Dorsolateral prefrontal cortex (tissue), 122 donors: ENCODE measurements at places on chromosomes 11 and 22. TPM values are rescaled to one million over a fixed set of nuclear protein-coding genes. Genes with fewer than 3 reads are reported as not detected.

- DNase-seq = peak; percentile 85
These were observed 125.2 kb downstream of the ST3GAL4 start for GRCh38 chr11:126480410-126481302.

The WBP2NL gene
- 7.2 TPM for total RNA-seq

DNA sequence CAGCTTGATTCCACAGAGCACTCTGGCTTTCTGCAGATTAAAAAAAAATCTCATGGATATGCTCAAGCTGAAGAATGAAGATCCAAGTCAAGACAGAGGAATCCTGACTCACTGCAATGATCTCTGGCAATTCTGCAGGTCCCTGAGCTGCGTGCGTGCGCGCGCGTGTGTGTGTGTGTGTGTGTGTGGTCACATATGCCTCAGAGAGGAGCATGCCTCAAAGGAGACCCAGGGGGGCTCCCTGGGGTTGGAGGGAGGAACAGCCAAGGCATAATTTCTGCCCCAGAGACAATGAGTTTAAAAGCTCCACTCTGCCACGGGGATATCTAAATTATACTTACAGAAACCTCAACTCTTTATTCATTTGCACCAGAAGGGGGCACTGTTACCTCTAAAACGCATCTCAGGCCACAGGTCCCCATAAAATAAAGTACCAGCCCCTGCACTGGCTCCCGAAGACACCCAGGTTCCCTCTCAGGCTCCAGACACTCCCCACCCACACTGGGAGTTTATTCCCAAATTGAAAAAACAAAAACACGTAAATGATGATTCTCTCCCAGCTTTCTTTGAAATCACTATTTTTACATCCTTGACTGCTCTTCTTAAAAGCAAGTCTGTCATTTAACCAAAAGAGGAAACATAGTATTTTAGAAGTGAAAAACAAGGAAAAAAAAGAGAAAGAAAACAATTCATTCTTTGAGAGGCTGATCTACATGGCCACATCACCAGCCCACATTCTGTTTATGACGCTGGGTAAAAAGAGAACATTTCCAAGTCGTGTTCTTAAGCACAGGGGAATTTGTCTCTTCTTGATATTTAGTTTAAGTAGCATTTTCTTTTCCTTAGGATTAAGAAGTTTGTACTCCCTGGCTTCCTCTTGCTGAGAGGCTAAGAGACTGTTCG is 401.0 kb downstream of the LARGE1 start:
- no peak for DNase-seq

- DNase-seq = no peak
These were observed 2.1 kb downstream of the UBE2L3 start for GRCh38 chr22:21569459-21570170.

The PRG3 gene
- total RNA-seq = not detected

DNA sequence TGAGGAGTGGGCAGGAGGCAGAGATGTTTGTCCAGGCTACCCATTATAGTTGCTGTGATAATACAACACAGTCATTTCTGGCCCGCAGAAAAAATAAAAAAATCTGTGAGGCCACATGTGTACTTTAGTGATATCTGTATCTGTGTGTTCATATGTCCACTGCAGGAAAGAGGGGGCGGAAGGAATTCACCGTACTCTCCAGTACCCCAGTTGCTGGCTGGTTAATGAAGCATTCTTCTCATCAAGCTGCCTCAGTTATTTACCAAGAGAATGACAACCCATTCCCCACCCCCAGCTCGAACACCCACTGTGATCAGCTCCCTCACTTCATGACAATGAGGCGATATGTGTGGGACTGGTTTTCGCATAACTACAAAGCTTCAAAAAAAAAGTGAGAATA is 309.3 kb downstream of the SOX6 start:
- DNase-seq = no peak

The HORMAD2 gene
- total RNA-seq = not detected

The IL18 gene
- total RNA-seq = 3.3 TPM

DNA sequence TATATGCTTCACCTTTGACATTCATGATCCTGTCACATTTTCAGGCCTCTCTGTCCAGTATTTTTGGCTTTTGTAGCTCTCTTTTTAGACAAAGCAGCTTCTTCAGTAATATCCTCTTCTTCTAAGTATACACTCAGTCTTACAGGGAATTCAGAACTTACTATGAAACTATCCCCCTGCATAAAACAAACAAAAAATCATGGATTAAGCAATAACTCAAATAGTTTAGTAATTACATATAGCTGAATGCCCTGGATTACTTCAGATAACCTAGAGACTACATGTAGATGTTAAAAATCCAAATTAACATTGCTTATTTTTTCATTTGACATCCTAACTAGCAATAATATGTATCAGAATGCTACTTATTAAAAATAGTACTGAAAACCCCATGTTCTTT is 5.2 kb downstream of the TAF1D start:
- no peak for DNase-seq

DNA sequence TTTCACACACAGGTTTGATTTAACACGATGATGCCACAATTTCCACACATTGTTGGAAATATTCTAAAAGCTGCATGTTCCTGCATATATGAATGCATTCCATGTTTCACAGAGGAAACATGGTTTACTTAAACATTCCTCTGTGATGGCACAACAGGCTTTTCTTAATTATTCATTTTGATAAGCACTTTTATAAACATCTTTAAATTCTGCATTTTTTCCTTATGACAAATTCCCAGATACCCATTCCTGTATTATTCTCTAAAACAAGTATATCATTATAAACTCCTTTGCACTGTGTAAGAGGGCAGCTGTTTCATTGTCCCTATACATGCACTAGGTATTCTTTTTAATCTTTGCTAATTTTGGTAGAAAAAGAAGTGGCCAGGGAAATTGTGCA is 532.3 kb downstream of the SOX6 start:
- no peak for DNase-seq

DNA sequence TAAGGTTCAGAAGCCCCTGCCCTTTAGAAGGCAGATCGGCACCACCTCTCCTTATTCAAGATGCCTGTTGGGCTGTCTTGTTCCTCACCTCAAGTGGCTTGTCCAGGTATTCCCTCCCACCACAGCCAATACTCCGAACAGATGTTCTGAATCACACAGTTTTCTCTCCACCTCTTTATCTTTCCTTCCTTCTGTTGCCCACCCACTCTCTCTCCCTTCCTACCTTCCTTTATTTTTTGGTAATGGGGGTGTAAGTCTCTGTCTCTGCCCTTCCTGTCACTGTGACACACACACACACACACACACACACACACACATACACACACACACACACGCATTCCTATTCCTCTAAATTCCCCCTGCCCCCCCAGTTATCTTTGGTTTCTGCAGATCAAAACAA is 8.4 kb downstream of the BEST1 start:
- DNase-seq = no peak

The OR51B2 gene
- total RNA-seq = not detected

DNA sequence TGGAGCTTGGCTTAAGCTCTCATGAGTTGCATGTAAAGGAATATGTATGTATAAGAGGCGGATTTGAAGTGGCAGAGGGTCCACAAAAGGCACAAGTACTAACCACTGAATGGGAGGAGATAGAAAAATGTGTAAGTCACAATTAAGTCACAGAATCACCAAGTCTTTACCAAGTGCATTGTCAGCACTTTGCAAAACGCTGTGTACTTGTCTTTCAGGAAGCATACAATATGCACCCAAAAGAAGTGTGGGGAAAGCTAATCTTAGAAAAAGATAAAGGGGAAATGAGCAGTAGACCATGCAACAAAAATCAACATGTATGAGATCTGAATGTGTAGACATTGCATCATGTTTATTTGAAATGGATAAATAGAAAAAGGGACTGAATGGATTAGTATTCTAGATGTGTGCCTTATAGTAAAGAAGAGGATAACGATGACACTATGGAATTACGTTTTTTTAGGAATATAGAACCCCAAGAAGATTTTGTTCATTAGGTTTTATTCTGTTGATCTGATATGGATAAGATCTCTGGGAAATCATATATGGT is 4.5 kb downstream of the CNTF start:
- DNase-seq = no peak

The SPON1 gene
- 23.4 TPM for total RNA-seq

DNA sequence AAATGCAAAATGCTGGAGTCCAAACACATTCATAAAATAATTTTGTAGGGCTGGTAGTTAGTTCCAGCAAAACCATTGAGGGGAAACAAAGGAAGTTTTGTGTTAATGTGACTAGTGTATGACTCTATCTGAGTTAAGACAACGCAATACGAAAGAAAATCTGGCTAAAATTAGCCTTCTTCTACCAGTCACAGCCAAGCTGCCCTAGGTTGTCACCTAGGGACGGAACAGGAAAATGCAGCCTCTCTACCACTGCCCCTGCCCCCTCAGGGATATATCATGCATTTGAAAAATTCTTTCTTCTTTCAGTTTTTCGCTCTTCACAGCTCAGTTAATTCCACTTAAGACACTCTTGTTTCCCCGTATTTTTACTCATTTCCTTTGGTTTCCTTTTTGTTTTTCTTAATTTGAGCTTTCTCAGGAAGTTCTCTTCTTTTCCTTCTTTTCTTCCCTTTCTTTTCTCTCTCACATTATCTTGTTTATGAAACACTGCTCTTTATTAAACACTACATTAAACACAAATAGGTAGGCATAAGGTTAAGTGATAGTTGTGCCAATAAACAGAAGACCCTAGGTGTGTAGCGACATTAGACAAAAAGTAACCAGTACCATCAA is 30.6 kb downstream of the KIRREL3 start:
- no peak for DNase-seq

GRCh38 chr11:96259134-96259830 is 83.7 kb downstream of the MAML2 start:
- DNase-seq = no peak

DNA sequence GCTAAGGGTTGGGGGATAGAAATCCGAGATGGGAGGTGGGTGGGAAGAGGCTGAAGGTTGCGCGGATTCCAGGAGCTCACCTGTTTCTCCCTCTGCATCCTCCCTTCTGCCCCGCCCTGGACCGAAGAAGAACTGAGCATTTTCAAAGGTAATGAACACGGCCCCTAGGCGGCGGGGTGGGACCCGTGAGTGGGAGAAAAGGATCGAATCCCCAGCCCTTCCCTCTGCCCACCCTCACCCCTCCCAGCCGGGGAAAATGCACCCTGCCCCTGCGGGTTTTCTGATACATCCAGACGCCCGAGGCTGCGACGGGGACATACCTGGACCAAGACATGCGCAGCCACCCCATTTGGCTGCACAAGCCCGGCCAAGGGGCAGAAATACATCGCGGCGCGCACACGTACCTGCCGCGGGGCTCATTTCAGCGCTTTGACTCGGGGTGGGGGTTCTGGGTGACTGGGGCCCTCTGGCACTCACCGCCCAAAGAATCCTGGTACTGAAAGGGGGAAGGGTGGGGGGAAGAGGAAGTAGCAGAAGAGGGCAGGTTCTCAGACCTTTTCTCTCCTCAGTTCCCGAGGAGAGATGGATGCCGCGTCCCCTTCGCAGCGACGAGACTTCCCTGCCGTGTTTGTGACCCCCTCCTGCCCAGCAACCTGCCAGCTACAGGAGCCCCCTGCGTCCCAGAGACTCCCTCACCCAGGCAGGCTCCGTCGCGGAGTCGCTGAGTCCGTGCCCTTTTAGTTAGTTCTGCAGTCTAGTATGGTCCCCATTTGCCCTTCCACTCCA is 6.0 kb downstream of the VSIG2 start:
- no peak for DNase-seq

The UBQLN3 gene
- not detected for total RNA-seq

The OR56A1 gene
- total RNA-seq = 0.17 TPM

DNA sequence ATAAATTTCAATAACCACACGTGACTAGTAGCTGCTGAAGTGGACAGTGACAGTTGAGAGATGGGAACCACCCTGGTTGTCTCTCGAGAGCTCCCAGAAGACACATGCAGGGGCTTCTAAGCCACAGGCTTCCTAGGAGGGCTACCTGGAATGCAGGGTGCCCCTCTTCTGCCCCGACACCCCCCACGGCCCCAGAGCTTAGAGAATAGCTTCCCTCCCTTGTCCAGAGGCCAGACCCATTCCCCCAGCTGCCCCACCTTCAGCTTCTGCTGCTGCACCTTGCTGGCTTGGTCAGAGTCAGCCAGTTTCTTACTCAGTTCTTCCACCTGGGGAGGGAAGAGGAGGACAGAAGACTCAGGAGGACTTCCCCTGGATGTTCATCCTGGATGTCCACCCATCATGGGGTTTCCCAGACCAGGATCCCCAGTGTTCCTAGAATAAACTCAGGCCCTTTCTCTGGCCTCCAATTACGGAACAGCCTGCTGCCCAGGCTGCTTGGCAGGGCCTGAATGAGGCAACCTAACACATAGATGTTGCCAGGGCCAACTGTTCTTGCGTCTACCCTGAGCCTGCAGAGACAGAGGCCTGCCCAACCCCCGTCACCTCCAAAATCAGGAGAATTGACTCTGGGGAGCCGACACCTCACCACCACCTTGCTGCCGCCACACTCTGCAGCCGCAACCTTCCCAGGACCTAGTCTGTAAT is 12.0 kb downstream of the IL18BP start:
- no peak for DNase-seq

DNA sequence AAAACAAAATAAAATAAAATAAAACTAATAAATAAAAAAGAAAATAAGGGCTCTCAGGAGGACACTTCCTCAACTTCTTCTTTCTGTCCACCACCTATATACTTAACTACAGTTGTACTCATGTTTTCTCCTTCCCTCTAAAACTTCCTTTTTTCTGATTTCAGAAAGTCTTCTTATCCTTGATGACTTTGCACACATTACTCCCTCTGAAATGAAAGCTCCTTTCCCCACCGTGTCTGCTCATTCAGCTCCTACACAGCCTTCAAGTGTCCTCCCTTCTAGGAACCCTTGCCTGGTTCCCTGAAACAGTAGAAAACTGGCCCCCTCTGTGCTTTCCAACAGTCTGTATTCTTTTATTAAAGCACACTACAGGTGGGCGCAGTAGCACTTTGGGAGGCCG is 18.3 kb upstream of the DDX17 start:
- no peak for DNase-seq

- no peak for DNase-seq
These were observed 671 bp upstream of the PICALM start for GRCh38 chr11:86069408-86070101.

DNA sequence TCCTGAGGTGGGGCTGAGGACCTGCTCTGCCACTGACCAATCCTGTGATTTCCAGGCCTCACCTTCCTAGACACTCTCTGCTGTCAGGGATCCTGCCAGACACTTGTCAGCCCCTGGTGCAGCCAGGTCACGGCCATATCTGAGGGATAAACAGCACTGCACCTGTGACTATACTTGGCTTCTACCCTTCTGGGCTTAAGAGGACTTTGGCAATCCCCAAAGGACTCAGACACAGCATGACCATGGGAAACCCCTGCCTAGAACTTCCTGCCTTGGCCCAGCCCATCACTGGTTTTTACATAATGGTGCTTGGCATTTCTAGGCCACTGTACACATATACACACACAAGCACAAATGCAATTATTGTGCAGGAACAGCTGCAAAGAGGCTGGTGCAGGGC is 11.6 kb upstream of the OLFML1 start:
- no peak for DNase-seq

The FGF19 gene
- total RNA-seq = not detected

DNA sequence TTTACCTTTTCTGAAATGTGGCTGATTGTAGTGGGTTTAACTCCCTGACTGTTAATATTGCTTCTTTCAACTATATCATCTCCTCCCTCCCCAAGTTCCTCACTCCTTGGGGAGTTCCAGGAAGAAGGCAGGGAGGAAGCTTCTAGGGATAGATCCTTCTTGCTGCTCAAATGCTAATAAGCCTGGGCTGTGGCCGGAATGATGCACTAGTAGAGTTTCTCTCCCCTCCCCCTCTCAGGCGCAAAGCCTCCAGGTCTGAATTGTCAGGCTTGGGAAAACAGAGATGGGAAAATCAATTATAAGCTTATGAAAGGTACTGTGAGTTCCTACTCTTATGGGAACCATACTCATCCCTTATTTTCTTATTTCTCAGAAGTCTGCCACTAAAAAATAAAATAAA is 30.8 kb downstream of the FEZ1 start:
- DNase-seq = no peak

- DNase-seq = no peak
These were observed 2.4 kb upstream of the LRP4 start for GRCh38 chr11:46920755-46921154.
